ENCODE measurements at places on chromosomes 13 and 19. TPM values are rescaled to one million over a fixed set of nuclear protein-coding genes. Genes with fewer than 3 reads are reported as not detected.

GRCh38 chr19:34403784-34404108, 453 bp upstream of the PDCD2L start:
- no peak for DNase-seq

- no peak for DNase-seq
These were observed 16.4 kb downstream of the SMIM24 start for GRCh38 chr19:3463714-3464586.

AP1M2 gene
- total RNA-seq, result 3.2 TPM

- DNase-seq, result no peak
These were observed 255.4 kb downstream of the COG6 start for GRCh38 chr13:39910833-39911232.

- DNase-seq, result no peak
These were observed 600 bp downstream of the AP1M1 start for GRCh38 chr19:16198370-16198651.

DNA sequence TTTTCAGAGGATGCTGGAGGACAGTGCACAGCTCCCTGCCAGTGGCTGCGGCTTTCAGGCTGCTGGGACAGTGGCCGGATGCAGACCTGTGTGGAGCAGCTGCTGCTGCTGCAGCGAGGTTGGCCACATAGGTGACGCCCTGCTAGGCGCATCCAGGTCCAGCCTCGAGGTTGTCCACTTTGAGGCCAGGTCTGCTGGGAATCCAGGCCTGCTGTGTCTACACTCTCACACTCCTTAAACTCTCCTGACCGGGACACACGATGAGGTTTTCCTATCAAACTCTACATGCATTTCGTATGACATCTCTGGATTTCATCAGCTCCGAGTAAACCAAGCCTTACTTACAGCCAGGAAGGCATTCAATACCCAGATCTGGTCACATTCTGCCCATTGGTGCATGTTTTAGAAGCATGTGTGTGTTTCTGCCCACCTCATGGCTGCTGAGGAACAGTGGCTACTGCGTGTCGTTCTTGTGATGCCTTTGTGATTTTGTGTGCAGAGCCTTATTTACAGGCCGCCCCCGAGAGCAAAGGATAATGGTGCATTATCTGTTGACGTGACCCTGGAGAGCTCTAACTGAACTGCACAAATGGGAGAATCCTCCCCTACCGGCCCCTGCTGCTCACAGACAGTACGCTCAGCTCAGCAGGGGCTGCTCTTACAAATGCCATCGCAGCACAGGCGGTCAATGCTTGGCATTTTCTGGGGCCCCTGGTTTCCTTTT, 12.3 kb upstream of the MCF2L start:
- DNase-seq, result peak; percentile 51

GRCh38 chr13:36879218-36879938, 40.7 kb downstream of the SMAD9 start:
- DNase-seq, result no peak

DNA sequence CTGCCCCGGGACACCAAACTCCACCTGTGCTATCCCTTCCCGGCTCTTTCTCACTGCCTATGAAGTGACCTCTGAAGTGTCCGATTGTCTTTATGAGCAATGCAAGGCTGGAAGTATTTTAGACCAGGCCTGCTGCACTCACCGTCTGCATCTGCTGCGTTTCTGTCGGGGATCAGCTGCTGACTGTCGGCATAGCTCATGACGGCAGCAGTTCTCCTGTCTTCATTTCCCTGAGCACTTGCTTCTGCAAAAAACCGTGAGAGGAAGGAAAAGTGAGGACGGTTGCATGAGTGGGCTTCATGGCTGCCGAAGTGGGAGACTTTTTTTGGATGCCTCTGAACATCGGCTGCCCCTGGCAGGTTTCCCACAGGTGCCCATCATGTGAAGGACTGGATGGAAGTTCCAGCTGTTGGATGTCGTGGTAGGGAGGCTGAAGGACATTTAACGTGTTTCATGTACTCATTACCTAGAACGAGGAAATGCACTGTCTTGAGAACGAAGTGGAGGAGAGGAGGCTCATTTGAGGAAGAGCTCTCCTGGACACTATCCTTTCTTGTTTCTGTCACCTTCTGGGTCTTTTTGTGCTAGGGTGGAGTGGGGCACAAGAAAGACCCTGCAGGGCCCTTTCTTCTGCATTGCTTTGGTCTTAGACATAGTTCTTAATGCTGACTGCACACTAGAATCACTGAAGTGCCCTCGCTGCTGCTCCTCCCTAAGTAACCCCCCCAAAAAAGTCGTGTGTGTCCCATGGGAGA, 94.7 kb downstream of the RNASEH2B start:
- no peak for DNase-seq

- DNase-seq, result no peak
These were observed at the start of gene TLE5 for GRCh38 chr19:3062165-3063105. TSS of gene TLE5 (minus strand) at chr19:3062495. CDS start at chr19:3062200, 295 bp downstream.

DNA sequence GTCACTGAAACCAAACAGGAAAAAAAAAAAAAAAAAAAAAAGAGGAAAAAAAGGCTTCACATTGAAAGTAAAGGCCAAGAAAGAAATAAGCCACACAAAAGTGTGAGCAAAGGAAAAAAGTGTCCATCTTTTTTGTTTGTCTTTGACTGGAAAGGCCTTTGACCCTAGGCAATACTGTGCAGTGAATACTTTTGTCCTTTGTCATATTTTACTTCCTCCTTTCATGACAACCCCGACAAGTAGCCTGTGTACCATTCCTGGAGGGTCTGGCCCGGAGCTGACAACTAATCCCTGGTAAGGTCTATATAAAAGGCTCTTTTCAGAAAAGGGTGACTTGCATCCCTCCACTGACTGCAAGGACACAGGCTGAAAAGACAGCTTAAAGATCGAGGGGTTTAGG, 12.9 kb upstream of the MICU2 start:
- no peak for DNase-seq

SBK2 gene
- total RNA-seq, result not detected

- no peak for DNase-seq
These were observed 151.3 kb downstream of the CYSLTR2 start for GRCh38 chr13:48804821-48805601.

MEDAG gene
- total RNA-seq, result 187 TPM

ZFP82 gene
- 3.1 TPM for total RNA-seq

TNNT1 gene
- total RNA-seq, result not detected

- DNase-seq, result no peak
These were observed 83.4 kb downstream of the UBL3 start for GRCh38 chr13:29767006-29767405.

- DNase-seq, result no peak
These were observed 22.1 kb downstream of the CACNA1A start for GRCh38 chr19:13484166-13484565.

GRCh38 chr19:39183104-39183503, 13.7 kb upstream of the NCCRP1 start:
- DNase-seq, result no peak

- no peak for DNase-seq
These were observed 18.7 kb upstream of the AMER2 start for GRCh38 chr13:25190771-25191170.

- DNase-seq, result no peak
These were observed 68.8 kb downstream of the LMO7 start for GRCh38 chr13:75704927-75705288.

DNA sequence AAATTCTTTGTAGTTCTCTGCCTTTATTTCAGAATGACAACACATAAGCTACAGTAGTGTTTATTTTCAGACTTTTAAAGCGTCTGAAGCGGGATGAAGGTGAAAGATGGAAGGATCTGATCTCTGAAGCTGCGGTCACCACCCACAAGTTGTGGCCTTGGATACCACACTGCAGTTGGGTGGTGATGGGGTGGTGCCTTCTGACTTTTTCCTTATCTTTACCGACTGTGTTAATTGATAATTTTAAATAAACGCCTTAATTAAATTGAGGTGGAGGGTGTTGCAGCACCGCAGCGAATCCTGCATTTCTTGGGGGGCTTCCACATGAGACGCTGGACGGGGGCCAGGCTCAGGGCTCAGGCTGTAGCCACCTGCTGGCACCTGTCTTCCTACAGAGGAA, 1.3 kb downstream of the TFDP1 start:
- DNase-seq, result peak; percentile 62

DNA sequence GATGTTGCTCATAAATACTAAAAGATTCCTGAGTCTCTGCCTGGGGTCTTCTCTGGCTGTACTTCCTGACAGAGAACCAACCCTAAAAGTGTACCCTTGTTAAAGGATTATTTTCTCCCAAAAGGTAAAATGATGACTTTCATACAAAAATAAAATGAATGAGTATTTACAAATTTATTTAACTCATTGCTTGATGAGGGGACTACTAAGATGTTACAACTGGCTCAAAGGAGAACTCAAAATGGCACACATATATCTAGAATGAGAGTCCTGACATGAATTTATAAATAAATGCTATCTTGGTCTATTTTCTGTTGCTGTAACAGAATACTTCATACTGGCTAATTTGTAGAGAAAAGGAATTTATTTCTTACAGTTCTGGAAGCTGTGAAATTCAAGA, 30.5 kb downstream of the STOML3 start:
- DNase-seq, result no peak

HNRNPUL1 gene
- 143 TPM for total RNA-seq

GRCh38 chr13:109480011-109480955, 306.1 kb downstream of the IRS2 start:
- DNase-seq, result no peak

DNA sequence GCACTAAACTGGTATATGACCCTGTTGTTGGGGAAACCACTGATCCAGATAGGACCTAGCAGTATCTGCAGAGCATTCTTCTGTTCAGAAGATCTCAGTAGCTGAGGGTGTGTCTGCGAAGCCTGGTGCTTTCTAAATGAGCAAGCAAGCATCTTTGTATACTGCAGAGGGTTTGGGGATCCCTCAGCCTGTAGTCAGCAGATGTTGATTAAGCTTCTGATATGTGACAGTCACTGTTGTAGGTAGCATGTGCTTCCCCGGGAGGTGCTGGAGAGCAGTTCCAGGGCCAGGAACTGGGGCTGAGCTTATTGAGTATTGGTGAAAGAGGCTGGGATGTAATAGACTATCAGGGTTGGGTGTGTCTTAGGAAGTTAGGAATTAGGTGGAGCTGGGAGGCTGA, 1.5 kb downstream of the SCAF1 start:
- no peak for DNase-seq

DNA sequence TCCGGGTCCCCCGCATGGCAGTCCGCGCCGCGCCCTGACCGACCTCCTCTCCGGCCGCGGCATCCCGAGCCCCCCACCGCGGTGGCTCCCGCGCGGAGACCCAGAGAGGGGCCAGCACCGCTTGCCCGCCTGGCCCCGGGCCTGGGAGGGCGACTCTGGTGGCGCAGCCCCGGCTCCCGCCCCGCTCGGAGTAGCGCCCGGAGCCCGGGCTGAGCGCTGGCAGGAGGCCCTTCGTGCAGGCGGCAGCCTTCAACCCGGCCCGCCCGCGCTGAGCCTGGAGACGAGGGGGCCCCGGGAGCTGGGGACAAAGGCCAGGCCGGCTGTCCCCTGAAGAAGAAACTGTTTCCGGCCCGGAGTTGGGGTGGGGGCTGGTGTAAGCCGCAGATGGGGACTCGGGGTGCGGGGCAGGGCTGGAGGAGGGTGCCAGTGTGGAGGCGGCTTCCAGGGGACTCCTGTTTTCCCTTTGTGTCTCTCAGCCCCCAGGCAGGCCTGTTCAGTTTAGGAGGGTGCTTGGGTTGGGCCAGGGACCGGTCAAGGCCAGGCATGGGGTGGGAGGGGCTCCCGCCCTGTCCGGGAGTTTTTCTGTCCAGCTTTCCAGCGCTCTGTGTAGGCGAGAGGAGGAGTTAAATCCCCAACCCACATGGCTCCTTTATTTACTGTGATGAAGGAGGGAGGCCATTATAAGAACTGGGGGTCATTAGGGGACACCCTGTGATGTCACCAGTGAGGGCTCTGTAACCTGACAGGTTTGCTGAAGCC, 935 bp downstream of the LRP3 start:
- DNase-seq, result no peak

SYT3 gene
- 0.51 TPM for total RNA-seq

ISYNA1 gene
- total RNA-seq, result 18.3 TPM

DNA sequence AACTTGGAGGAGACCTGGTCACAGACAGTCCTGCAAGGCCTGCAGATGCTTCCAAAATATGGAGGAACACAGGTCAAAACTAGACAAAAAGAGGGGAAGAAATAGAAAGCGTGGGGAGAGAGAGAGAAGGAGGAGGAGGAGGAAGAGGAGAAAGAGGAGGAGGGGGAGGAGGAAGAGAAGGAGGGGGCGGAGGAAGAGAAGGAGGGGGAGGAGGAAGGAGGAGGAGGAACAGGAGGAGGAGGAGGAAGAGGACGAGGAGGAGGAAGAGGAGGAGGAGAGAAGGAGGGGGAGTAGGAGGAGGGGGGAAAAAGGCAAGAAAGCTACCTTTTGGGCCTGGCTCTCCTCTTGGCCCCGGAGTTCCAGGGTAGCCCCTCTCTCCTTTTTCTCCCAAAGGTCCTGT, 105.8 kb downstream of the COL4A1 start:
- no peak for DNase-seq

GRCh38 chr13:110356362-110356761, 49.3 kb downstream of the COL4A2 start:
- DNase-seq, result no peak

- DNase-seq, result no peak
These were observed 9.4 kb downstream of the HRC start for GRCh38 chr19:49145573-49146407.

GJA3 gene
- total RNA-seq, result 0.06 TPM

- no peak for DNase-seq
These were observed 741.1 kb downstream of the DIAPH3 start for GRCh38 chr13:59422646-59423045.

ZNF737 gene
- total RNA-seq, result 5.5 TPM

NLRP4 gene
- total RNA-seq, result not detected
